ENCODE measurements at places on chromosomes 3 and 15. TPM values are rescaled to one million over a fixed set of nuclear protein-coding genes. Genes with fewer than 3 reads are reported as not detected.

GRCh38 chr3:175940881-175941280 lies 1081.7 kb downstream of the NAALADL2 start:
- no peak for DNase-seq

GRCh38 chr3:150344079-150344759 lies 63.9 kb upstream of the TSC22D2 start:
- no peak for DNase-seq

- DNase-seq: no peak
These were observed 279.7 kb downstream of the ZBTB20 start for GRCh38 chr3:114867359-114867758.

Gene AQP9
- not detected for polyA plus RNA-seq

Gene SQOR
- 81.5 TPM for polyA plus RNA-seq
